ENCODE measurements at places on chromosomes 3 and 15. TPM values are rescaled to one million over a fixed set of nuclear protein-coding genes. Genes with fewer than 3 reads are reported as not detected.

The ZNF80 gene
- not detected for total RNA-seq

DNA sequence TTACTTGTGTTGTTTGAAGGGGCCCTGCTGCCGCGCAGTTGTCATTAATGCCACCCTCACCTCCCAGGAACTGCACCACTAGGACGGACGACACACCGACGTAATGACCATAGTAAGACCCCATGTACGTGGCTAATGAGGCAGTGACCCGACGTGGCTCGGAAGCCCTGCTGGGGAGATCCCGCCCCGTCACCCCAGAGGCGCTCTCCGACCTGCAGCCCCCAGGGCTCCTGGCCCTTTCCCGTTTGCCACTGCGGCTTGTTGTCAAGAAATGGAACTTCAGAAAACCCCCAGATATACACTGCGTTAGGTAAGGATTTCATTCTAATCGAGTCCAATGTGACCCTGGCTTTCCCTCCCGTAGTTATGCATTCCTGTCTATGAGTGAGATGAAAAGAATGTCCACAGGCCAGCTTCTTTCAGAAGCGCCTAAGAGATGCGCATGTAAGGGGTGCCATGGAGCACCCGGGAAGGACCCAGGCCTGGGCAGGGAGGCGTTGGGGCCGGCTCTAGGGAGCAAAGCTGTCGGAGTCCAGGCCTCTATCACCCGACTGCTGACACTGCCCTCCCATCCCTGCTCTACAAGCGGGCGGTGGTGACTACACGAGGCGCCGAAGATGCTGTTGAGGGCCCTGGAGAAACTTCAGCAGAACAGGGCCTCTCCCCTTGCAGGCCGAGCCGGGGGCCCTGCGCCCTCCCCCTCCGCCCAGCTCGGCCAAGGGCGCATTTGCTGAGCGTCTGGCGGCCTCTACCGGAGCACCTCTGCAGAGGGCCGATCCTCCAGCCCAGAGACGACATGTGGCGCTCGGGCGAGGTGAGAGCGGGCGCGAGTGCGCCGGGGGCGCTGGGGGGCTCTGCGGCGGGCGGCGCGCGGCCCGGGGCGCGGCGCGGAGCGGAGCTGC lies at the start of gene GABRA5:
GABRA5 (plus strand) TSS at position 765 of the 902 bp plus-strand sequence. CDS start 2,187 bp downstream, outside the sequence.
- H3K4me1 ChIP-seq: peaks cover 13% of the 10 kb centered on the region
- peaks cover 41% of the 10 kb centered on the region for H3K27me3 ChIP-seq
- DNase-seq: no peak
- peak within 1 kb of the TSS; percentile 44 for H3K4me3 ChIP-seq
- no peaks in the 10 kb centered on the region for H3K36me3 ChIP-seq

GRCh38 chr15:49145651-49146609 lies 9.5 kb downstream of the COPS2 start:
- peaks cover 15% of the 10 kb centered on the region for H3K36me3 ChIP-seq
- H3K27me3 ChIP-seq: no peaks in the 10 kb centered on the region
- no peak for DNase-seq
- H3K4me3 ChIP-seq: no peak overlapping the region
- H3K27ac ChIP-seq: peak overlapping the region; percentile 43

DNA sequence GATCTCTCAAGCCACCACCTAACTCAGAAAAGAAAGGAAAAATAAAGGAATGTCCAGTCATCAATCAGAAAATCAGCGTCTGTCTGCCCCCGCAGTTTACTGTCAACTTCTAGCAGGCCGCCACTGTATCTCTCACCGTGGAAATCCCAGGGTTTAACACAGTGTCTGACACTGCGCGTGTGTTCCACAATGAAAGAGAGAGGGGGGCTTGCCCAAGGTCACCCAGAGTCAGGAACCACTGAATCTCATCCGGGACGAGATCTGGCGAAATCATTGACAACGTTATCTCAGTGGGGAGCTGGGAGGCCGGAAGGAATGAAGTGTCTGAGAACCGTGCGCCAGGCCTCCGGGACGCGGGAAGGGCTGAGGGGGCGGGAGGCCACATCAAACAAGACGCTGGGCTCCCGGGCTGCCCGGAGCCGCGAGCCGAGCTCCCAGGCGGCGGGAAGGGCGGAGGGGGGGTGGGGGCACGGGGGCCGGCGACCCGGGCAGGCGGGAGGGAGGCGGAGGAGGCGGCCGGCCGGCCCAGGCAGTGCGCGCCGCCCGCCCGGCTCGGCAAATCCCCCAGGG lies 2.2 kb upstream of the HES1 start:
- peaks cover 63% of the 10 kb centered on the region for H3K4me1 ChIP-seq
- H3K4me3 ChIP-seq: peak overlapping the region; percentile 68
- H3K27me3 ChIP-seq: peaks cover 8% of the 10 kb centered on the region
- peak overlapping the region; percentile 90 for H3K27ac ChIP-seq

DNA sequence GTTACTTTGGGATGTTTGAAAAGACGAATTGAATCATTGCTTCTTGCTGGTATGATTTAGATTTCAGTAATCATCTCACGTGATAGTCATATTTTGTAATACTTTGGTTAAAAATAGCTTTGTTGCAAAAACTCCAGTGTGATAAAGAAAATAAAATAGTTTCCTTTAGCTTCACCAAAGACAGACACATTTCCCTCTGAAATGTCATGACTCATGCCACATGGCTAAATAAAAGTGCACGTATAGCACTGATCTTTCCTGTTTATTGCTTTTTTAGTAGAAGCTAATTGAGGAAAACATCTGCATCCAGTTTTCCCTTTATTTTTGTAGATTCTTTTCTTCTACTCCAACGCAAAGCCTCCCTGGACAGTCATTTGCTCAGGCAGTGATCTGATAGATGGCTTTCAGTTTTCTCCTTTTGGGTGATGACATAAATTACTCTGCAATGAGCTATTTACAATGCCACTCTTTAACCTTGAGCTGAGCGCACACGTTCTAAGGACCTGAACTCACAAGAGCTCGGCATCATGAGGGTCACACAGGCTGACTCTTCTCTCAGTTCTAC lies 84.9 kb downstream of the ARNT2 start:
- no peaks in the 10 kb centered on the region for H3K27me3 ChIP-seq
- no peak for DNase-seq
- H3K4me1 ChIP-seq: peaks cover 93% of the 10 kb centered on the region
- H3K27ac ChIP-seq: peak overlapping the region; percentile 83

DNA sequence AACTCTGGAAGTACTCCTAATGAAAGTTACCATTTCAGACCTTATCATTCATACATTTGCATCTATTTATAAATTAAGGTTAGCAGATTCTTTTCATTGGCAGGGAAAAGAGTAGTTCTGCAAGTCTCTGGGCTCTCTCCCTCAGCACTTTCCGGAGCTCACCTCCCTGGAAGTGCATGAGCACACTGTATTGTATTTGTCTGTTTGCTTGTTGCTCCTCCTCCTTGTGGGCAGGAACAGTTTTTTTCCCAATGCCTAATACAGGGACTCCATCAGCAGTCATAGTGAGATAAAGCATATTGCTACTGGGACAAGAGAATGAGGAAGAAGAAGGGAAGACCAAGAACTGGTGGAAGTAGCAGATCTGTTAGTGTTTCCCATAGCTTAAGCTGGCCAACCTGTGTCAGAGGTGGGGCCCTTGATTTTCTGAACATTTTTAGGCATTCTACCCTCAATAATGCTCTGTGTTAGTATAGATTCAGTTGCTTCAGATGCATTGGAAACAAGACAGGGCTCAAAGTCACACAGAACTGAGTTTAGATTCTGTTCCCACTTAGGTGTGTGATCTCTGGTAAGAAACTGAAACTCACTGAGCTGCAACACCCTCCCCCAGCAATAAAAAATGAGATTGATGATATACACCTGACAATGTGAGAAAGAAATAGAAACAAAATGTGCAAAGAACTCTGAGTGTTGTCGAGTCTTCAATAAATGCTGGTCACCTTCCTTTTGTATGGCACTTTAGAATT lies 407.8 kb downstream of the TUSC7 start:
- no peak for DNase-seq
- H3K4me3 ChIP-seq: no peak overlapping the region
- H3K4me1 ChIP-seq: peaks cover 35% of the 10 kb centered on the region
